ENCODE measurements at places on chromosomes 5 and 9. TPM values are rescaled to one million over a fixed set of nuclear protein-coding genes. Genes with fewer than 3 reads are reported as not detected.

C9orf153 gene
- total RNA-seq = not detected

GRCh38 chr9:121809356-121810050, 158.1 kb downstream of the DAB2IP start:
- no peaks in the 10 kb centered on the region for H3K36me3 ChIP-seq
- H3K27me3 ChIP-seq = no peaks in the 10 kb centered on the region
- no peak overlapping the region for H3K27ac ChIP-seq
- H3K4me3 ChIP-seq = no peak overlapping the region
- H3K4me1 ChIP-seq = no peaks in the 10 kb centered on the region

DNA sequence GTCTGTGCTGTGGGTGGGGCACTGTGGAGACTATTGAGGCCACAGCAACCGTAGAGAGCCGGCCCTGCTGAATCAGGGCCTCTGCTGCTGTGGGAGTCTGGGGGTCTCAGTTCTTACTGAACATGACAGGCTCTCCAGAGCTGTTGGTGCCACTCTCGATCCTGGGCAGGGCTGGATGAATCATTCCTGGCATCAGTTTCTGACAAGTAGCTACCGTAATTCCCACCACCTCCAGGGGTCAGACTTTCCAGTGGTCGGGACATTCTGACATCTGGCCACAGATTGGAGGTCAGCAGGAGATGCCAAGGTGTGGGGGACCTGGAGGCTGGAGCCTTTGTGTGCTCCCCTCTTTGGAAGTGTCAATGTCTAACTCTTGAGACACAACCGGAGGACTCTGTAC, 188.4 kb downstream of the IRX2 start:
- H3K4me3 ChIP-seq = no peak overlapping the region
- no peak for DNase-seq

DNA sequence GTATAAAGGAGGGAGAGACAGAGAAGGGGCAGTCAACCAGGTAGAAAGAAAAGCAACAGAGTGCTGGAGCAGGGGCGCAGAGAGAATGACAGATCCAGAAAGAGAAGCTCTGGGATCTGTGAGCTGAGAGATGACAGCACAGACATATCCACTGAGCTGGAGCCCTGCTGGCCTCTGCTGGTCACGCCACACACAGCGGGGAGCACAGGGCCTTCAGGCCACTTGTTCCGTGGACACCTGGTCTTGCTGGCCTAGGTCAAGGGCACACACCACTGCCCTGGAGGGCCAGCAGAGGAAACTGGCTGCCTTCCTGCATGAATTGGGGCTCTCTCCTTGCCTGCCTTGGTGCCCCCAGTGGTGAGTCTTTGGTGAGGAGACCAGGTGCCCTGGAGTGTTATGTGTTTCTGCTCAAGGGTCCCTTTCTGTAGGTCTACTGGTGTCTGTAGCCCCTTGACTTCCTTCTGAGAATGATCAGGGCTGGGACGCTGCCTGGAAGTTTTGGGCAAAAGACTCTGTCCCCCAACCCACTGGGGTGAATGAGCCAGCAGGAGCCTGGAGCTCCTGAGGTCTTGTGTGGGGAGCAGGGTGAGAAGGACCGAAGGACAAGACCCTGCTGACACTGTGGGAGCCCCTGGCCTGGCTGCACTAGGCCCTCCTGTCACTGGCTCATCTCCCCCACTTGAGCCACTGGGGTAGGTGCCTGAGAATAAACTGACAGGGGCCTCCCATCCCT, 59.2 kb upstream of the ADAMTS2 start:
- no peak for DNase-seq
- no peaks in the 10 kb centered on the region for H3K27me3 ChIP-seq
- no peaks in the 10 kb centered on the region for H3K4me1 ChIP-seq
- no peak overlapping the region for H3K27ac ChIP-seq
- no peaks in the 10 kb centered on the region for H3K36me3 ChIP-seq

GRIN1 gene
- total RNA-seq = not detected

DNA sequence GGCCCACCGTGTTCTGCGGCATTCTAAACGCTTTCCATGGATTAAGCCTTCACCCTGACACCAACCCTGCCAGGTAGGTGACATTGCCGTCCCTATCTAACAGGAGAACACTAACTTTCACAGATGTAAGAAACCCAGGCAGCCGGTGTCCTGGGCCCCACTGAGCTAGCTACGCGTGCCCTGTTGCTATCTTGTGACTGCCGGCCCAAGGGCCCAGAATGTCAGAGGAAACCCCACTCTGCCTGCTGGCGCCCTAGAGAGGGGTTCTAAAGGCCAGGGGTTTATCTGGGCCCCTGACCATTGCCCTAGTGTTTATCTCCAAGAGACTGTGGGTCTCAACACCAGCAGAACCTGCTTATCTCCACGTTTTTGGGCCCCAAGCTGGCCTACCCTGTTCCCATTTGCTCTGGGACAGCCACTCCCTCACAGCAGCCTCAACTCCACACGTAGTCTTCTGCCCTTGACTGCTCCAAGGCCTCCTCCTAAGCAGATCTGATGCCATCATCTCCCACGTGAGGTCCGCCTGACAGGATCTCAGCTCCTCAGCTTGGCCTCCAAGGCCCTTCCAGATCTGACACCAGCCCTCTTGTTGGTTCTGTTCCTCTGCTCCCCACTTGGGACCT, 18.1 kb upstream of the ZBTB34 start:
- no peaks in the 10 kb centered on the region for H3K4me1 ChIP-seq
- no peaks in the 10 kb centered on the region for H3K27me3 ChIP-seq
- no peak overlapping the region for H3K4me3 ChIP-seq
- H3K36me3 ChIP-seq = no peaks in the 10 kb centered on the region
- DNase-seq = no peak

DNA sequence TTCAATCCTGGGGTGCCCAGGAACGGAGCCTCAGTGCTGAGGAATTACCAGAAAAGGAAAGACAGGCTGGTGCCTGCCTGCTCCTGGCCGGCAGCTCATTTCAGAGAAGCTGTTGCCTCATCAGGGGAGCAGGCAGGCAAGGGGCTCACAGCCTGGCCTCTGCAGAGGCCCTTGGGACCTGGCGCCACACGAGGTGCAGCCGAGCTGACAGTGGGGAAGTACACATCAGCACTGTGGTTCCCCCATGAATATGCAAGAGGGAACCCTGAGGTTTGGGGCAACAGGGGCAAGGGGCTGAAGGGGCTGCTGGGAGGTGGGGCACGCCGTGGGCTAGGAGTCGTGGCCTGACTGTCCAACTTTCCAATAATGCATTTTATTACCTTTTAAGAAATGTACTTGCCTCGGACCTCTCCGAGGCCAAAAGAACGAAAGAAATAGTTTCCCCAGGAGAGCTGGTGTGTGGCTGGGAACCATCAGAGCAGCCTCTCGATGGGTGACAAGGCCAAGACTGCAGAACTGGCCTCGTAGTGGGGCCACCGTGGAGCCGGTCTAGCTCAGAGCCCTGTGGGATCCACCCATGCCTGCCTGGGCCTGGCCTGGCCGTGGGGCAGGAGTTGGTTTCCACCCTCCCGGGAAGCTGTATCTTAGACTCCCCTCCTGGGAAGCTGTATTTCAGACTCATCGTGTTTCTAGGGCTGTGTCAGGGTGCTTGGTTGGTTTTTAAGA, 198.6 kb downstream of the PAX5 start:
- no peak overlapping the region for H3K4me3 ChIP-seq
- H3K36me3 ChIP-seq = no peaks in the 10 kb centered on the region
- DNase-seq = peak; percentile 61
- H3K4me1 ChIP-seq = no peaks in the 10 kb centered on the region

DNA sequence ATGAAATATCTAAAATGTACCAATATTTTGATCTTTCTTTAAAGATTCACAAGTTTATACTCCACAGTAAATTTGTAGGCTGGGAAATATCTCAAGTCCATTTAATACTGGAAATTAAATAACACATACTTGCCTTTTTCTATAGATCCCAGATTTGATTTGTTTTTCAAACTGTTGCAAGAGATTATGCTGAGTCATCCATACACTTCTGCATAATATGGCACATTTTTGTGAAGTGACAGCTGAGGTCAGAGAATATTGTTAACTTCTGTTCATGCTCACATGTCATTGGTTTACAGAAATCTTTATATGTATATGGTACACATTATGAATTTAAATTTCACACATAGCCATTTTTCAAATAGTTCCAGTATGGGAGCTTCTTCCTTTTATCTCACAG, 1066.3 kb upstream of the NUDT12 start:
- H3K4me1 ChIP-seq = no peaks in the 10 kb centered on the region
- H3K36me3 ChIP-seq = no peaks in the 10 kb centered on the region
- H3K27me3 ChIP-seq = no peaks in the 10 kb centered on the region
- no peak overlapping the region for H3K4me3 ChIP-seq

GRCh38 chr5:122154491-122154890, 25.1 kb downstream of the ZNF474 start:
- DNase-seq = no peak
- no peak overlapping the region for H3K27ac ChIP-seq
- no peak overlapping the region for H3K4me3 ChIP-seq

ELL2 gene
- total RNA-seq = 34.2 TPM

GRCh38 chr5:633501-633955, 21.4 kb downstream of the CEP72 start:
- no peak overlapping the region for H3K4me3 ChIP-seq
- no peaks in the 10 kb centered on the region for H3K4me1 ChIP-seq
- no peaks in the 10 kb centered on the region for H3K36me3 ChIP-seq

WDR70 gene
- total RNA-seq = 33.0 TPM

DNA sequence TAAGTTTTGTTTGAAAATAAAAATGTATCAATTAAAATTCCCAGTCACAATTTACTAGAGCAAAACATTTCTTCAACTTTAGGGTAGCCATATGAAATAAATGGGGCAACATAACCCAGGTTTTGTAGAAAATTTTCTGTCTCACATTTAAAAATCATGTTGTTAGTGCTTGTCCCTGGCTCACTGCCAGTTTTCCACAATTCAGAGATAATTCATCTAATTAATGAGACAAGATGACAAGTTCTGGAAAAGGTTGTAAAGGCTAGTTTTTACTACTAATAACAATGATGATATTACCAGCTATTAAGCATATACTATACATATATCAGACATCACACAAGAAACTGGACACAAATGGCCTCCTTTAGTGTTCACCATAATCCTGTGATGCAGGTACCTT, 45.9 kb downstream of the MEGF9 start:
- H3K4me1 ChIP-seq = no peaks in the 10 kb centered on the region
- H3K27ac ChIP-seq = no peak overlapping the region

DNA sequence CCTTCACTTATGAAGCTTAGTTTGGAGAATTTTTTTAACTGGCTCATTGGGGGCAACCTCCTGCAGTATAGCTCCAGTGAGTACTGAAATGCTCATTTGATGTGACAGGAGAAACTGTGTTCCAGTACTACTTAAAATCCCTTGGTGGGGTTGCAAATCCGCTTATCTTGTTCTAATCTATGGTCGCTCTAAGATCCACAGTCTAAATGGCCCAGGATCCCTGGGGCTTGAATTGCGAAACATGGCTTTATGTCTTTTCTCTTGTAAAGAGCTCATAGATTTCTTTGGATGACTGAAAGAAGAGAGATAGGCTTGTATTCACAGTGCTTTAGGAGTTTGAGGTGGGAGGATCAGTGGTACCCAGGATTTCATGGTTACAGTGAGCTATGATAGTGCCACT, 52.7 kb downstream of the ADAMTSL1 start:
- no peak overlapping the region for H3K4me3 ChIP-seq
- H3K27ac ChIP-seq = no peak overlapping the region
- H3K4me1 ChIP-seq = no peaks in the 10 kb centered on the region
- no peaks in the 10 kb centered on the region for H3K27me3 ChIP-seq

DNA sequence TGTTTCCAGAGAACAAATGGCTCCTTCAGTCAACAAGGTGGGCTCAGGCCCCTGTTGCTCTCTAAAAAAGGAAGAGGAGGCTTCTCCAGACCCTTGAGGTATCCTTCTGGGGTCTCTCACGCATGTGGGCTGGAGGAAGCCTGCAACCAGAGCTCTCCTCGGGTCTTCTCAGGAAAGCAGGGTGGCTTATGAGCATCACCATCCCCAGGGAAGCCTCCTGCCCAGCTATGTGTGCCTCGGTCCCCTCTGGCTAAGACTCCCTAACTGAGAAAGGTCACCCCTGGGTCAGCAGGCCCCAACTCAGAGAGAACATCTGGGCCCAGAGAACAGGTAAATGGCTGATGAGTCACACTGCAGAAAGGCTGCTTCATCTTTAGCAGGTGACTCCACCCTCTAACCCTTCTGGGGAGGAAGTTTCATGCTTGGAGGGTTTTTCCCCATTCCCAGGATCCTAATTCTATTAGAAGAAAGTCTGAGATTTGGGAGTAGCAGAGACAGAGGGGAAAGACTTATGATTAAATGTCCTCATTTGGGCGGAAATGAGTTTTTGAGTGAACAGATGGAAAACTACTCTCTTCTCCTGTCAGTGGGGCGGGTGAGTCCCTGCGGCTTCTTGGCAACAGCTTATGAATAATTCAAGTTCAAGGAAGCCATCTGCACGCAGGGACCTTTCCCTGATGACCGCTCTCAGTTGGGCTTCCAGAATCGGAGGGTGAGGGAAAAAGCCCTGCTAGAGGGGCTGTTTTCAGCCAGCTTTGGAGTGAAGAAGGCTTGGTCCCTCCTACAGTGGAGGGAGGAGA, 41.9 kb downstream of the TGFBI start:
- no peaks in the 10 kb centered on the region for H3K36me3 ChIP-seq
- no peak overlapping the region for H3K4me3 ChIP-seq
- DNase-seq = no peak
- no peaks in the 10 kb centered on the region for H3K4me1 ChIP-seq
- H3K27ac ChIP-seq = no peak overlapping the region

- no peak for DNase-seq
- H3K27me3 ChIP-seq = no peaks in the 10 kb centered on the region
- H3K36me3 ChIP-seq = no peaks in the 10 kb centered on the region
- no peak overlapping the region for H3K27ac ChIP-seq
- no peak overlapping the region for H3K4me3 ChIP-seq
Measured at GRCh38 chr9:124855944-124856765, 2.9 kb downstream of the WDR38 start.

CCDC69 gene
- total RNA-seq = 86.6 TPM
